ENCODE measurements at places on chromosomes 13 and 19.

- DNase-seq: no peak
Measured at GRCh38 chr19:14746886-14747285, 31.5 kb downstream of the ADGRE2 start.

DNA sequence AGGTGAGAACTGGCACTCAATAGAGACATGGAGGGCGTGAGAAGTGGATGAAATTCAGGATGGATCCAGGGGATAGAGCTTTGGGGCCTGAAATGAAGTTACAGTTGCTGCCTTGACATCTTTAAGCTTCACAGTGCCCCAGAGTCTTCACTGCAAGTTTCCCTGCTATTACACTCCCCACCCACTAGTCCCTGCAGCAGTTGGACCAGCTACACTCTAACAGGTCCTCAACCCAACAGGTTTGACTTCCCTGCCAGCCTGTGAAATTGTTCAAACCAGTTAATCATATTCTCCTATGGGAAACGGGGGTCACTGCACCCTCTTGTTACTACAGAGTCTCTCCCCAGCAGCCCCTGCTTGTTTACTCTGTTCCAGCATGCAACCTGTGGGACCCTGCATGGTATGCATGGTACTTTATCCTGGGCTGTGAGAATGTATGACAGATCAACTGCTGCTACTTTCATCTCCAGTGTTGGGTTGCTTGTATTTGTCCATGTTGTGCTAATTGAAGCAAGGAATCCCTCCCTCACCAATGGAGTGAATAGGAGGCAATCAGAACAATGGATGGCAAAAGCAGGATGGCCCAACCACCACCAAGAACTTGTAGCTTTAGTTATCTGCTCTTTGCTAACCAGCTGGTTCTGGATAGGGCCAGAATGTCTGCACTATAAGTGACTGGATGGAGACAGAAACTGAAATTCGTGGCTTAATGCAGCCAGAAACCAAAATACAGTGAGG lies 314.2 kb downstream of the OLFM4 start:
- no peak for DNase-seq

DNA sequence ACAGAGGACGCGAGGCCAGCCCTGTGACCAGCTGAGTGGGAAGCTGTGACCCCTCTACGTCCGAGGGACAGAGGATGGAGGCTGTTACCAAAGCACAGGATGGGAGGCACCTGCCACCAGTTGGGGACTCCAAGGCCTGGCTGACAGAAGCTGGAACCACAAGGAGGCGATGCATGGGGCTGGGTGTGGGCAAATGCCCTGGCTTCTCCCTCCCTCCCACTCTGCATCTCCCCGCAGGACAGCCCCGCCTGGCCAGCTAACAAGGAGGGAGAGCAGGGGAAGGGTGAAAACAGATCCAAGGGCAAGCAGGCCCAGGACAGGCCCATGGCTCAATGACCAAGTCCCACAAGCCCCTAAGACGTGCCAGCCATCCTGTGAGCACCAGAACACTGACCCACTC lies 28.6 kb downstream of the AKT2 start:
- no peak for DNase-seq

GRCh38 chr13:20171364-20171763 lies 10.5 kb upstream of the GJA3 start:
- no peak for DNase-seq
